GM23338 (cell line): ENCODE measurements at places on chromosomes 5 and 9. TPM values are rescaled to one million over a fixed set of nuclear protein-coding genes. Genes with fewer than 3 reads are reported as not detected.

GRCh38 chr9:107293543-107294085, 10.5 kb downstream of the RAD23B start:
- H3K4me3 ChIP-seq: no peak overlapping the region
- peaks cover 65% of the 10 kb centered on the region for H3K4me1 ChIP-seq
- no peaks in the 10 kb centered on the region for H3K27me3 ChIP-seq
- H3K36me3 ChIP-seq: no peaks in the 10 kb centered on the region
- H3K27ac ChIP-seq: no peak overlapping the region

GRCh38 chr5:90786756-90787155, 228.2 kb downstream of the ADGRV1 start:
- H3K36me3 ChIP-seq: peaks cover 32% of the 10 kb centered on the region
- DNase-seq: no peak
- H3K4me1 ChIP-seq: no peaks in the 10 kb centered on the region
- no peak overlapping the region for H3K27ac ChIP-seq

GRCh38 chr9:110293248-110293647, 36.9 kb upstream of the TXN start:
- H3K27ac ChIP-seq: no peak overlapping the region
- no peaks in the 10 kb centered on the region for H3K36me3 ChIP-seq
- no peaks in the 10 kb centered on the region for H3K27me3 ChIP-seq
- H3K4me3 ChIP-seq: no peak overlapping the region
- DNase-seq: no peak

GRCh38 chr5:77621440-77621839, 17.1 kb downstream of the OTP start:
- H3K36me3 ChIP-seq: no peaks in the 10 kb centered on the region
- no peak overlapping the region for H3K4me3 ChIP-seq
- peaks cover 50% of the 10 kb centered on the region for H3K27me3 ChIP-seq
- no peak for DNase-seq
- no peak overlapping the region for H3K27ac ChIP-seq
- no peaks in the 10 kb centered on the region for H3K4me1 ChIP-seq

GRCh38 chr5:125310749-125311148, 564.3 kb upstream of the ZNF608 start:
- H3K4me3 ChIP-seq: no peak overlapping the region
- no peaks in the 10 kb centered on the region for H3K36me3 ChIP-seq
- no peak overlapping the region for H3K27ac ChIP-seq
- peaks cover 7% of the 10 kb centered on the region; the same call in 1 of the 2 replicates for H3K4me1 ChIP-seq
- no peaks in the 10 kb centered on the region for H3K27me3 ChIP-seq

GRCh38 chr5:141672841-141673813, 8.9 kb downstream of the ARAP3 start:
- H3K4me3 ChIP-seq: no peak overlapping the region
- DNase-seq: peak; percentile 69
- H3K4me1 ChIP-seq: peaks cover 34% of the 10 kb centered on the region
- H3K36me3 ChIP-seq: no peaks in the 10 kb centered on the region; the same call in 1 of the 2 replicates
- no peaks in the 10 kb centered on the region for H3K27me3 ChIP-seq

DNA sequence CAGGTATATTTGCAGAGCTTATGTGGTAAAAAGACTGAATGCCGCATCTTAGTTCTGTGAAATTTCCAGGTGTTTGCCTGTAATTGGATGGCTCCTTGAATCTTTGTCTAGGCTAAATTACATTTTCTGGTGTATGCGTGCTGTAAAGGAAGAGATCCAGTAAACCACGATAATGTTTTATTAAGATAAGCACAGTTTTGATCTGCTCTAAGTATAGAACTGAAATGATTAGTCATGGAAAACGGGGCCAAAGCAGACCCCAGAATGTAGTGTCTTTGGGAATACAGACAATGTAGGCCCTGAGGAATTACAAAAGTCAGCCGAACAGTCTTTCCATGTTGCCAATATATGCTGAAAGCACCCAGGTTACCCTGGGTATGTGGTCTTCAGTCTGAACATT, 257.3 kb downstream of the FANCC start:
- no peak for DNase-seq
- no peaks in the 10 kb centered on the region for H3K27me3 ChIP-seq
- H3K4me3 ChIP-seq: no peak overlapping the region
- no peaks in the 10 kb centered on the region for H3K36me3 ChIP-seq

DNA sequence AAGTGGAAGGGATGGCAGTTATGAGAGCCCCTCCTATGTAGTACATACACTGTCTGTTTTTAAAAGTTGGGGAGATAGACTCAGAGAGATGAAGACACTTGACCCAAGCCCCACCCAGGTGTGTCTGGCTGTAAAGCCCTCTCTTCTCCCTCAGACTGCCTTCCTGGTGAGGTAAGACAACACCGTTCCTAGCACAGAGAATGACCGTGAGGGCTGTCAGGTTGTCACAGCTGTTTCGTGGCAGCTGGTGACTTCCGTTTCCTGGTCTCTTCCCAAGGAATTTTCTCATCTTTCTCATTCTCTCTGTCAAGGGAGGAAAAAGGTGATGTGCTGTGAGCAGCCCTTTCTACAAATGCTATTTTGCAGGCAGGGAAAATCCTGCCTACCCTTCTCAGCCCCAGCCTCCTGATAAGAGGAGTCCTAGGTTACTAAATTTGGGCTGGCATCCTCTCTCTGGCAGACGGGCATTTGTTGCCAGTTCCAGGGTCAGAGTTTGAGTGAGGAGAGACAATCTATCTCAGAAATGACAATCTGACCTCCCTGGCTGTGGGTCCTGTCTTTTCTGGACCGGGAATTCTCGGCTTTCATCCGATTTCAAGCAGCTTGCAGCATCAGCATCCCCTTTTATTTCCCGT, 263.5 kb upstream of the PANK3 start:
- H3K4me1 ChIP-seq: peaks cover 3% of the 10 kb centered on the region; the same call in 1 of the 2 replicates
- DNase-seq: no peak
- no peaks in the 10 kb centered on the region; the same call in 1 of the 2 replicates for H3K27me3 ChIP-seq
- no peak overlapping the region for H3K4me3 ChIP-seq
- H3K36me3 ChIP-seq: no peaks in the 10 kb centered on the region
- H3K27ac ChIP-seq: no peak overlapping the region

DNA sequence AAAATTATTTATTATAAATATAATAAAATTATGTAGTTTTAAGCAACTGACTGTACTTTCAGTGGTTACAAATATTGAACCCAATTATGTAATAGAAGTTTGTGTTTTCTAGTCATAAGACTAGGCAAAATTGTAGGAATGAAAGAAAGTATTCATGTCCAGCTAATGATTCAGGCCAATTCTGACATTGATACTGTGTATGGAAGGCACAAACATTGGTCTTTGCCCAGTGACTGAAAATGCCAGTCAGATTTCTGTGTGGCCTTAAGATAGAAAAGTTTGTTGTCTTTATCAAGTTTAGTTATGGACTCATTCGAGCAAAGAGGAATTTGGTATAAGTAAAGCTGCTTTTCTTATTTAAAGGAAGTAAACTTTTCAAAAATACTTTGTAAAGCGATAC, 60.3 kb downstream of the SLC12A2 start:
- H3K4me3 ChIP-seq: no peak overlapping the region
- H3K27me3 ChIP-seq: no peaks in the 10 kb centered on the region
- no peaks in the 10 kb centered on the region for H3K4me1 ChIP-seq
- no peaks in the 10 kb centered on the region for H3K36me3 ChIP-seq

- H3K4me3 ChIP-seq: no peak overlapping the region
- no peaks in the 10 kb centered on the region for H3K27me3 ChIP-seq
- no peak overlapping the region for H3K27ac ChIP-seq
- DNase-seq: peak; percentile 23
These were observed 39.2 kb downstream of the TLE4 start for GRCh38 chr9:79610791-79611614.

GRCh38 chr5:177447066-177447610, 524 bp downstream of the PRR7 start:
- peaks cover 39% of the 10 kb centered on the region for H3K27me3 ChIP-seq
- peaks cover 23% of the 10 kb centered on the region for H3K4me1 ChIP-seq
- H3K36me3 ChIP-seq: no peaks in the 10 kb centered on the region
- peak overlapping the region; percentile 80 for H3K4me3 ChIP-seq
- DNase-seq: peak; percentile 86

- H3K27ac ChIP-seq: no peak overlapping the region
- no peaks in the 10 kb centered on the region for H3K36me3 ChIP-seq
- DNase-seq: no peak
- H3K4me1 ChIP-seq: peaks cover 8% of the 10 kb centered on the region; the same call in 1 of the 2 replicates
- H3K4me3 ChIP-seq: no peak overlapping the region
These were observed 544.4 kb downstream of the EFNA5 start for GRCh38 chr5:107126341-107126740.

DNA sequence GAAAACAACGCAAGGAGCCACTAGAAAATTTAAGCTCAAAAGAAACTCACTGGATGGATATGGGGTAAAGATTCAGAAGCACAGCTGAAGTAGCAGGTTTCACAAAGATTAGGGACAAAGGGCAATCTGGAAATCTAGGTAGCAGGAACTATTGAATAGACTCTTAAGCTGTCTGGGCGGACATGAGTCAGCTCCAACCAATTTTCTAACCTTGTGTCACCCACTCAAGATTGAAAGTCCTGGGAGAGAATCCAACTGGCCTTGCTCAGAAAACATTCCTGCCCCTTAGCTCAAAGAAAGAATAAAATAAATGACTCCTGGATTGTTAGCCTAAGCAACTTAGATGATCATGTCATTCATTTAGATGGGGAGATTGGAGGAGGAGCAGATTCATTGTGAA, 69.2 kb downstream of the STK32A start:
- H3K4me1 ChIP-seq: peaks cover 13% of the 10 kb centered on the region
- no peaks in the 10 kb centered on the region for H3K27me3 ChIP-seq
- no peaks in the 10 kb centered on the region for H3K36me3 ChIP-seq
- H3K27ac ChIP-seq: no peak overlapping the region
- no peak overlapping the region for H3K4me3 ChIP-seq

DNA sequence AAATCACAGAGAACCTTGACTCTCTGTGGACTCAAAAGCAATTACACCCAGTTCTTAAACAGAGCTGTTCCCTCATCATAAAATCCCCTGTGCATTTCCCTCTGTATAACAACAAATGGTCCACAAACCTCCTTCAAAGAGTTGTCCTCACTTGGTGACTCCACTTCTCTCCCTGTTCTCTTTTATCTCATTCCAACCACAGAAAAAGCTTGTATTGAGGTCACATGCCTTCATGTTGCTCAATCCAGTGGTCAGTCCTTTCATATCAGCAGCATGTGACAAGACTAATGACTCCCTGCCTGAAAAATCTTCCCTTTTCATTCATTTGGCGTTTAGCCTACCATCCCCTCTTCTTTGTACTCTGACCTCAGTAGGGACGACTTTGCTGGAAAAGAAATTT, 158.0 kb downstream of the DEPDC1B start:
- no peak overlapping the region for H3K27ac ChIP-seq
- H3K27me3 ChIP-seq: no peaks in the 10 kb centered on the region
- H3K4me1 ChIP-seq: peaks cover 13% of the 10 kb centered on the region
- H3K36me3 ChIP-seq: no peaks in the 10 kb centered on the region
- no peak for DNase-seq
- no peak overlapping the region for H3K4me3 ChIP-seq

DNA sequence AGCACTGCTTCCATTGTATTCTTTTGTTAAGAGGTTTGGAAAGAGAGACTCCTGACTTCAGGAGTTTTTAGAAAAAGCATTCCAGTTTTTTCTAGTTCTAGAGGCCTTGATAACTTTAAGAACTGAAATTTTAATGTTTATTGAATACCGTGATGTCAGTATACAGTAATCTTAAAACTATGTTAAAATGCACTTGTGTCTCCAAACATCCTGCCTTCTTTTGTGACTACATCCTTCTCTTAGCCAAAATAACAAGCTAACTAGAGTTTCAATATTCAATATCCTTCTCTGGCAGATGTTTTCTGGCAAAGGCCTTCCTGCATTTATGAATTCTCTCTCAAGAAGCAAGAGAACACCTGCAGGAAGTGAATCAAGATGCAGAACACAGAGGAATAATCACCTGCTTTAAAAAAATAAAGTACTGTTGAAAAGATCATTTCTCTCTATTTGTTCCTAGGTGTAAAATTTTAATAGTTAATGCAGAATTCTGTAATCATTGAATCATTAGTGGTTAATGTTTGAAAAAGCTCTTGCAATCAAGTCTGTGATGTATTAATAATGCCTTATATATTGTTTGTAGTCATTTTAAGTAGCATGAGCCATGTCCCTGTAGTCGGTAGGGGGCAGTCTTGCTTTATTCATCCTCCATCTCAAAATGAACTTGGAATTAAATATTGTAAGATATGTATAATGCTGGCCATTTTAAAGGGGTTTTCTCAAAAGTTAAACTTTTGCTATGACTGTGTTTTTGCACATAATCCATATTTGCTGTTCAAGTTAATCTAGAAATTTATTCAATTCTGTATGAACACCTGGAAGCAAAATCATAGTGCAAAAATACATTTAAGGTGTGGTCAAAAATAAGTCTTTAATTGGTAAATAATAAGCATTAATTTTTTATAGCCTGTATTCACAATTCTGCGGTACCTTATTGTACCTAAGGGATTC, 43.1 kb downstream of the NDFIP1 start:
- no peak overlapping the region for H3K27ac ChIP-seq
- H3K36me3 ChIP-seq: 0 out of 2 replicates have a peak, but pooled peaks cover 8% of the 10 kb centered on the region
- H3K4me3 ChIP-seq: no peak overlapping the region
- H3K27me3 ChIP-seq: no peaks in the 10 kb centered on the region
- peak; percentile 87 for DNase-seq
- peaks cover 28% of the 10 kb centered on the region for H3K4me1 ChIP-seq

DNA sequence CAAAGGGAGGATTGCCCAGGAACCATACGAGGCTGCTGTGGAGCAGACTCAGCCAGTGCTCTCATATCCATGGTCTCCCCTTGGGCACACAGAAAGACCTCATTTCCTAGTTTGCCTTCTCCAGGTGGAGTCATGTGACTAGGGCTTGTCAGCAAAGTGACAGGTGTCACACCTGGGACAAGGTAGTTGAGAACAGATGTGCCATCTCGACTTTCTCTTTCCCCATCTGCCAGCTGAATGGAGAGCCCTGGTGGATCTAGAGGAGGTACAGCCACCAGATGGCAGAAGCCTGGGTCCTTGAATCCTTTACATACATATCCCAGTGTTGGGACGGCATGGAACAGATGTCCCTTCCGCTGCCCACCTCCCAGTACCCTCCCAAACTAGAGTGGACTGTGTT, 42.9 kb upstream of the ALDOB start:
- DNase-seq: peak; percentile 24
- peaks cover 19% of the 10 kb centered on the region for H3K4me1 ChIP-seq
- H3K4me3 ChIP-seq: no peak overlapping the region
- H3K27me3 ChIP-seq: no peaks in the 10 kb centered on the region

- no peak for DNase-seq
- H3K4me3 ChIP-seq: no peak overlapping the region
- no peaks in the 10 kb centered on the region for H3K27me3 ChIP-seq
- H3K4me1 ChIP-seq: peaks cover 44% of the 10 kb centered on the region
- H3K27ac ChIP-seq: no peak overlapping the region
These were observed 84.5 kb downstream of the GNAQ start for GRCh38 chr9:77946969-77947620.

Gene PHF2
- total RNA-seq: 8.9 and 11.8 TPM in 2 replicates

Gene TMEM174
- total RNA-seq: not detected in 2 replicates

Gene FOXD4L4
- total RNA-seq: not detected in 2 replicates

Gene FBN2
- total RNA-seq: 13.6 and 18.4 TPM in 2 replicates

Gene FSTL4
- 1.4 and 2.2 TPM in 2 replicates for total RNA-seq
